DMS79 treated with DMSO at 0.1 percent for 48 hours (cell line): ENCODE measurements at places on chromosomes 3 and 15.

GRCh38 chr3:33364531-33365128 is 75.6 kb downstream of the UBP1 start:
- DNase-seq, result no peak

DNA sequence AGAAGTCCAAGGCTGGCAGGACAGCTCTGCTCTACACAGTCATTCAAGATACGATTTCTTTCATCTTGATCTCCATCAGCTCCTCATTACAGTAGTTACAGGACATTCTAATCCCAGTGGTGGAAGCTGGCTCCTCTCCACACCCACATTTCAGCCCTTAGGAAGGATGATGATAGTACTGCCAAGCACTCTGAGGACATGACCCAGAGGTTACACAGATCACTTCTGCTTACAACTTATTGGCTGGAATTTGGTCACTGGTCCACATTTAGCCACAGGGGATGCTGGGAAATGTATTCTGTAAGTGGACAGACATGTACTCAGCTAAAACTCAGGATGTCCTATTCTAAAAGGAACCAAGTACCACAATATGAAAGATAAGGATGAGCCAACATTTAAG is 77.1 kb downstream of the IQCH start:
- DNase-seq, result no peak

DNA sequence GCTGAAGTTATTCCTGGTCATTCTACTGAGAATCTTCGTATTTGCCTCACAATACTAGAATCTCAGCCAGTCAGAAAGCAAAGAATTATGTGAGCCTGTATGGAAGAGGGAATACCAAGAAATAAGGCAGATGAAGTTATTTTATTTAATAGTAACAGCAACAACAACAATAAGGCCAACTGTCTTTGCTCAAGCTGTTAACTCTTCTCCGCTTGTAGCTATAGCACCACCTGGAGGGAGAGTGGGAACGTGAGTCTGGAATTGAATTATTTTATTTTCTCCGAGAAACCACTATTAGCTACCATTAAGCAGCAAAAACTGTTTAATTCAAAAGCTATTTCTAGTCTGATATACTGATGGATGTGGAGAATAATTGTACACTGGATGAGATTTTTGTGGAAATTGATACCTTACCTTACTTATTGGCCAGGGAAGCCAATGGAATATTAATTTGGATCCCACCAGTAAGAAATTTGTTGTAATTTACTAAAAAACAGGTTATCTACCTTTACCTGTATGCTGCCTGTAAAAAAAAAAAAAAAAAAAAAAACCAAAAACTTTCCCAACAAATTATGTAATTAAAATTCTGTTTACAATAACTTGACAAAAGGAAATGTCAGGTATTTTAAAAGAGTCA is 50.1 kb downstream of the CALML4 start:
- DNase-seq, result no peak

- DNase-seq, result peak; percentile 13
These were observed 73.7 kb downstream of the ECT2 start for GRCh38 chr3:172824229-172824628.

DNA sequence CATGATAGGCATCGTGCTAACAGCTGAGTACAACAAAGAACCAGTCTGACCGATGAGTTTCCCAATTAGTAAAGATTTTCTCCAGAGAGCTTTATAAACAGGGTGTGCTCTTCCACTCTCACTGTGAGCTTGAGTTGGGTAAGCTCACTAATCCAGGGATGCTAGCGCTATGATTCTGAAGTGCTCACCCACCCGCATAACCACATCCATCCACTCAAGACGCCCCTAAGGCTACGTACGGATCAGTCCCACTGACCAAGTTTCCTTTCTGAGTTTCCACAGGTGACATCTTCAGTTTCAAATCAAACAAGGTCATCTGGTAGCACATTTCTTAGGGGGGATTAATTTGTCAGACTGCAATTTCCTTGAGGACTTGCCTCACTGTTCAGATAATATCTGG is 141.1 kb upstream of the ABI3BP start:
- DNase-seq, result no peak

- DNase-seq, result no peak
These were observed 91.2 kb downstream of the SENP2 start for GRCh38 chr3:185677146-185677829.

GRCh38 chr15:99412626-99413025 is 153.2 kb upstream of the MEF2A start:
- no peak for DNase-seq

- DNase-seq, result no peak
These were observed 6.4 kb upstream of the SH2D7 start for GRCh38 chr15:78085928-78086327.

GRCh38 chr15:77510066-77511057 is 89.7 kb downstream of the HMG20A start:
- no peak for DNase-seq

GRCh38 chr15:28861031-28861534 is 12.6 kb upstream of the GOLGA6L7 start:
- no peak for DNase-seq

- no peak for DNase-seq
These were observed 108.4 kb downstream of the GHSR start for GRCh38 chr3:172339892-172340291.

DNA sequence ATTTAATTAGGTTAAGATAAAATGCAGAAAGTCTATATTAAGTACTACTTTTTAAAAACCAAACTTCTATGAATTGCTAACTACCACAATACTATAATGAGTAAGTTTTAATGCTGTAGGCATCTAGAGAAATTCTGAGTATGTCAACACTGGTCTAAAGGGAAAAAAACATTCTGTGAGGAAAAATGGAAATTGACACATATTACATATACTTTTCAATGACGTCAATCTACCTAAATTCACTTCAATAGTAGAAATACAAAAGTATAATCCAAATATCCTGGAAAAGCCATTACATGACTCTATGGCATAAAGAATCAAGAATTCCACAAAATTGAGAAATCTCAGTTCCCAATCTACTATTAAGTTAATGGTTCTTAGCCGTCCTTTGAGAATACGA is 2.2 kb downstream of the SECISBP2L start:
- no peak for DNase-seq

- DNase-seq, result no peak
These were observed 528 bp upstream of the TATDN2 start for GRCh38 chr3:10247679-10248183.

DNA sequence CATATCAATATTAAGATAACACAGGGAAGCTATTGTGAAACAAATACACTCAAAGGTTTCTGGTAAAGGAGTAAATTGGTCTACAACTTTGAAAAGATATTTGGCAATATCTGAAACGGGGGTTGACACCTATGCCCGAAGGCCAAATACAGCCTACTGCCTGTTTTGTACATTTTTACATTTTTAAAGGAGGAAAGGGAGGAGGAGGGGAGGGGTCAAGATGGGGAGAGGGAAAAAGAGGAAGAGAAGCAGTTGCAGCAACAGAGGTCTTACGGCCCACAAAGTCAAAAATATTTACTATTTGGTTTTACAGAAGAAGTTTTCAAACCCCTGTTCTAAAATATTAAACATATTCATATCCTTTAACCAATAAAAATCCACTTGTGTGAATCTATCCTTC is 94.2 kb downstream of the FMN1 start:
- DNase-seq, result no peak

DNA sequence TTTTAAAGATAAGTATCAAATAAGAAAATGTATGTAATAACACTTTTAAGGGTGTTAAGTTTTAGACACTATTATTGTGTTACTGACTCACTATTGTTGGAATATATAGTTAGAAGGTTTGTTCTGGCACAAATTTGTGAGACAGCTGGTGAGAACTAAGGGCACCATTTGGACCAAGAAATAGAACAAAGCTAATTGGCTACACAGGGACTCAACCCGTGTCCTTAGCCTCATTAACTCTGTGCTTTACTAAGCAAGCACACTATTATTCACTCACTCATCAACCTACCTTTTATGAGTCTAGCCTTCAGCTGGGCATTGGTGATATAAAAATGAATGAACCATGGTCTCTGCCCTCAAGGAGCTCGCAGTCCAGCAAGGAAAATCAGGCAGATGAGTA is 4.1 kb upstream of the UNC13C start:
- no peak for DNase-seq

DNA sequence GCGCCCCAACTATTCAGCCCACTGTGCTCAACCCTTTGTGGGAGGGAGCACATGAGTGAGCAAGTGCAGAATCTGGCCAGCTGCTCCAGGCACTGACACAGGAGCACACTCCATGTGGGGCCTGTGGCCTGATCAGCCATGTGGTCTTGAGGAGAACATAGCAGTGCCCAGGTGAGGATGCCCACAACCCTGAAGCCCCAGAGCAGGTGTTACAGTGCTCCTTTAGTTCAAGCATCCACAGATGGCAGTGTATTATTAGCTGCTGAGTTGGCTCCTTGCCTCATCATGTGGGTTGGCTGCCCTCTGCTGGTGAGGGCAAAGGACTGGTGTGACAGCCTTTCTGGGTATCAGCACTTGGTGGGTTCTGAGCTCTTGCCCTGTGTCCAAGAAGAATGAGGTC is 1588.2 kb downstream of the SI start:
- DNase-seq, result no peak

- DNase-seq, result no peak
These were observed 692.7 kb upstream of the ALCAM start for GRCh38 chr3:104673981-104674380.

- no peak for DNase-seq
These were observed 666 bp upstream of the FAM219B start for GRCh38 chr15:74907163-74907870.

DNA sequence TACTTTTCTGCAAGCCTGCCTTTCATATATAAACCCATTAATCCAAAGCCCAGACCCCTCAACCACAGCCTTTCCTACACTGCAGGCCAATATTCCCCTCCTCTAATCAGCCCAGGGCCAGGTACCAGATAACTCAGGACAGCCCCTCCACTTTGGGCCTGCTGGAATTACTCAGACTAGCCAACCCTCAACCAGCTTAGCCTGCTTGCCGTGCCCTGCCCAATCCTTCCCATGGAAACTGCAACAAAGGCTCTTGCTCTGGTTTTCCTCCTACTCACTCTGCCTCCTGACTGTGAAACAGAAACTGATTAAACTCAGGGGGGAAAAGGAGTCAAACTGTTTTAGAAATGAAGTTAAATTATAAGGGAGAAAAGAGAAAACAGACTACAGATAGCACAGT is 248.1 kb downstream of the KLF13 start:
- no peak for DNase-seq

- DNase-seq, result no peak
These were observed 46.1 kb downstream of the AGBL1 start for GRCh38 chr15:86125775-86126174.

GRCh38 chr3:119019767-119020518 is 14.7 kb downstream of the IGSF11 start:
- no peak for DNase-seq

GRCh38 chr15:48833526-48834239 is 22.8 kb upstream of the CEP152 start:
- DNase-seq, result no peak
